ENCODE measurements at places on chromosomes 5 and 9. TPM values are rescaled to one million over a fixed set of nuclear protein-coding genes. Genes with fewer than 3 reads are reported as not detected.

The FGFR4 gene
- 78.1 TPM for total RNA-seq

The SCGB3A2 gene
- total RNA-seq, result not detected

The EIF4EBP3 gene
- 6.0 TPM for total RNA-seq

The C9orf72 gene
- total RNA-seq, result 12.0 TPM

The ABLIM3 gene
- 14.3 TPM for total RNA-seq

The F2R gene
- total RNA-seq, result 16.6 TPM

Measured in HCT116 (cell line).